Uterus (tissue), 4 donors: ENCODE measurements at places on chromosomes 2 and 18.

DNA sequence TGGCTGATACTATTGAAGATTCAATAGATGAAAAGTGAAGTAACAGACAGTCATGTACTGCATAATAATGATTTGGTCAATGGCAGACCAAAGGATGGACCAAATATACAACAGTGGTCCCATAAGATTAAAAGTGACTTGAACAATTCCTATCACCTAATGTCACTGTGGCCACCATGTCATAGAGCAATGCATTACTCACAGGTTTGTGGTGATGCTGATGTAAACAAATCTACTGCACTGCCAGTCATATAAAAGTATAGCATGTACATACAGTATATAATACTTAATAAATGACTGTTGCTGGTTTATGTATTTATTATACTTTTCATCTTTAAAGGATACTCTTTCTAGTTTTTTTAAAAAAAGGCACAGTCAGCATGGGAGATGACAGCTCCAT lies 99.9 kb downstream of the USP34 start:
- H3K27ac ChIP-seq = no peak overlapping the region
- H3K4me1 ChIP-seq = no peaks in the 10 kb centered on the region
- H3K36me3 ChIP-seq = no peaks in the 10 kb centered on the region
- no peaks in the 10 kb centered on the region for H3K27me3 ChIP-seq
- no peak for DNase-seq

DNA sequence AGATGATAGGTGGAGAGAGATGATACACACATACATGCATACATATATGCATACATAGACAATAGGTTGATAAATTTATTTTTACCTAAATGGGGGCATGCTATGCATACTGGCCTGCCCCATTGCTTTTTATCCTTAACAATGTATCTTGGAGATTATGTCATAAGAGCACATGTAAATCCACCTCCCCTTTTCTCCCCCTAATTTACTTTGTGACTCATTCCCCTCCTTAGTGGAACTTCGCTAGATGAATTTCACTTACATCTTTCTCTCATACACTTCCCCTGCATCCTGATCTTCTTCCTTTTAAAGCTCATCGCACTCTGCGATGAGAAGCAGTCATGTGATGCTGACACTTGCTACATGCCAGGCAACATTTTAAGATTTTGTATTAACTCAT lies 223.6 kb downstream of the C1D start:
- H3K27ac ChIP-seq = no peak overlapping the region
- no peak overlapping the region for H3K4me3 ChIP-seq
- DNase-seq = no peak
- H3K36me3 ChIP-seq = no peaks in the 10 kb centered on the region
- H3K27me3 ChIP-seq = no peaks in the 10 kb centered on the region

- no peaks in the 10 kb centered on the region for H3K27me3 ChIP-seq
- no peaks in the 10 kb centered on the region for H3K36me3 ChIP-seq
These were observed 204.6 kb upstream of the HDAC4 start for GRCh38 chr2:239605409-239605808.

- H3K27me3 ChIP-seq = no peaks in the 10 kb centered on the region
- H3K36me3 ChIP-seq = no peaks in the 10 kb centered on the region
- DNase-seq = no peak
- H3K4me3 ChIP-seq = peak overlapping the region; percentile 97
- H3K4me1 ChIP-seq = peaks cover 5% of the 10 kb centered on the region
These were observed 640 bp downstream of the SLC39A6 start for GRCh38 chr18:36128530-36128870.

DNA sequence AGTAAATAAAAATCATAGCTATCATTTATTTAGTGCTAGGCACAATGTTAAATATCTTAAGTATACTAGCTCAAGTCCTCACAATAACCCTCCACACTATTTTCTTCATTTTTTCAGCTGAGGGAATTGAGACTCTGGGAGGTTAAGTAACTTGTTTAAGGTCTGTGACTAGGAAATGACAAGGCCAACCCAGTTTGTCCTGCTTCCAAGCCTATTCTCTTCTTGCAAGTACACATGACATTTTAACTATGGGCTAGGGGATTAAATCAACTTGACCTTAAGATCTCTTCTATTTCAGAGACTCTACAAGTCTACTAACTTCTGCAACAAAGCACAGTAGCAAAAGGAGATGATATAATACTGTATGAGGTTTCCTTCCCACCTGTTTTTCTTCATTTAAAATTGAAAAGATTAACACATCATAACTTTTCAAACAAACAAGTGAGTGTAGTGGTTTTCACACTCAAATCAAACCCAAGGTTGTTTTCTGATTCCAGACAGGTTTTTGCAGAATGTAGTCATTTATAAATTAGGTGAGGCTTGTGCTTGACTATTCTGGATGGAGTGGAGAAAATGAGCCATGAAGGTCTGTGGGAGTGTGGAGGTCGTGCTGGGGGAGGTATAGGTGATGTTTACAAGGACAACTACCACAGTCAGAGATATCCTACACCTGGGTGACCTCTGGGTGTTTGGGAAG lies 57.0 kb downstream of the CD28 start:
- H3K4me1 ChIP-seq = no peaks in the 10 kb centered on the region
- H3K36me3 ChIP-seq = no peaks in the 10 kb centered on the region
- H3K4me3 ChIP-seq = no peak overlapping the region
- no peaks in the 10 kb centered on the region for H3K27me3 ChIP-seq
